Urinary bladder (tissue), 4 donors: ENCODE measurements at places on chromosomes 1 and 21. TPM values are rescaled to one million over a fixed set of nuclear protein-coding genes. Genes with fewer than 3 reads are reported as not detected.

DNA sequence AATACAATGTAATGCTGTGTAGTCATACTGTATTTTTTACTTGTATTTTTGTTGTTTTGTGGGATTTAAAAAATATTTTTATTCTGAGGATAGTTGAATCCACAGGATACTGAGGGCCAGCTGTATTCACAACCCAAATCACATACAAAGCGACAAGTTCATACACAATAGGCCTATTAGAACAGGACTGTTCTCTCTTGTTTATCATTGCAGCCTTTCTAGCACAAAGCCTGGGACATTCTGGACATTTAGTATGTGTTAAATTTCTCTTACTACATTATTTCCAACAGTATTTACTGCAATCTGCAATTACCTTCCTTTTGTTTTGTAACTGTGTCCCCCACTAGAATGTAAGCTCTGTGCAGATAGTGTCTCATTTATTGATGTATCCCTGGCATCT lies 65.4 kb downstream of the SLC35A3 start:
- no peak for DNase-seq

DNA sequence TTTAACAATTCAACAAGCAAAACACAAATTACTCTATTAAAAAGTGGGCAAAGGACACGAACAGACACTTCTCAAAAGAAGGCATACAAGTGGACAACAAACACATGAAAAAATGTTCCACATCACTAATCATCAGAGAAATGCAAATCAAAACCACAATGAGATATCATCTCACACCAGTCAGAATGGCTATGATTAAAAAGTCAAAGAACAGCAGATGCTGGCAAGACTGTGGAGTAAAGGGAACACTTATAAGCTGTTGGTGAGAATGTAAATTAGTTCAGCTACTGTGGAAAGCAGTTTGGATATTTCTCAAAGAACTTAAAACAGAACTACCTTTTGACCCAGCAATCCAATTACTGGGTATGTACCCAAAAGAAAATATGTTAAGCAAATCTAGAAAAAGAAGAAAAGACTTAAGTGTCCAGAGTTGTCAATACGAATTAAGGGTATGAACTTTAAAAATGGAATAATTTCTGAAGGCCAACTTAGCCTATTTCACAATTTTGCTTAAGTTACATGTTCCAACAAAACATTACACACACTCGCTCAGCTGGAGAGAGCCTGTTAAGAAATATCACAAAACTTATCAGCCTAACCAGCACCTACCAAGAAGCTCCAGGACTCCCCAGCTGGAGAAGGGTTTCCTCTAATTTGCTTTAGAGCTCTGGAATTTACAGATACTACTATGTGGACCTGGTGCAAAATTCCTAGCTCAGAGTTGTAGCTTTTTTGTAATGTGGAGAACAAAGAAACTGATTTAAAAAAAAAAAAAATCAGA lies 232.1 kb downstream of the DUSP10 start:
- no peak for DNase-seq

ZNF691 gene
- 10.3 TPM for total RNA-seq

GRCh38 chr1:7302126-7302525 lies 469.0 kb upstream of the VAMP3 start:
- DNase-seq, result no peak

- peak; percentile 58 for DNase-seq
These were observed 4.0 kb upstream of the PEX10 start for GRCh38 chr1:2416403-2416802.

GRCh38 chr1:40789661-40790430 lies 6.3 kb downstream of the KCNQ4 start:
- no peak for DNase-seq

FCRL2 gene
- 0.26 TPM for total RNA-seq

GRCh38 chr1:90162216-90162615 lies 167.3 kb downstream of the ZNF326 start:
- DNase-seq, result no peak

HLX gene
- 12.9 TPM for total RNA-seq

DNA sequence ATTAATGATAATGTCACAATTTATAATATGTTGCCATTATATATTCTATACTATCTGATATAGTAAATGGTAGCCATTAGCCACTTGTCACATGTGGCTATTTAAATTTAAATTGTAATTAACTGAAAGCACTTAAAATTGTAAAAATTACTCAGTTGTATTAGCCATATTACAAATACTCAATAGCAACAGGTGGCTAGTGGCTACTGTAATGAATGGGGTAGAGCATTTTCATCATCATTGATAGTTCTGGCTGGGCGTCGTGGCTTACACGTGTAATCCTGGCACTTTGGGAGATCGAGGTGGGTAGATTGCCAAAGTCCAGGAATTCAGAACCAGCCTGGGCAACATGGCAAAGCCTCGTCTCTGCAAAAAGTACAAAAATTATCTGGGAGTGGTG lies 16.5 kb downstream of the ZBTB37 start:
- no peak for DNase-seq

SMIM11 gene
- 17.3 TPM for total RNA-seq

DNA sequence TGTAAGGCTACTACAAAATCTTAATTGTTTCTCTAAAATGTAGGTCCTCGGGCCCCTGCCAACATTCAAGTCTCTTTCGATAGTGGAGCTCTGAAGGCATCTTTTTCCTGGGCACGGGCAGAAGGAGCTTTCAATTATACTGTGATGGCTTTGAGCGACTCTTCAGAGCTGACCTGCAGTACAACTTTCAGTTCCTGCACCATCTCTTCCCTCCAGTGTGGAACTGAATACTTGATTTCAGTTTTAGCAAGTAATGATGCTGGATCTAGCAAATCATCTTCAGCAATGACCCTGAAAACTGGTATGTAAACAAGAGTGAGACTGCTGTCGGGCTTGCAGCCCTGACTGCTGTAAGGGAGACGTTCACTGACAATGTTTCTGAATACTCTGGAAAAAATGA lies 9.6 kb downstream of the FNDC7 start:
- no peak for DNase-seq

GRCh38 chr21:35482096-35482495 lies 433.0 kb upstream of the RUNX1 start:
- DNase-seq, result no peak

DNA sequence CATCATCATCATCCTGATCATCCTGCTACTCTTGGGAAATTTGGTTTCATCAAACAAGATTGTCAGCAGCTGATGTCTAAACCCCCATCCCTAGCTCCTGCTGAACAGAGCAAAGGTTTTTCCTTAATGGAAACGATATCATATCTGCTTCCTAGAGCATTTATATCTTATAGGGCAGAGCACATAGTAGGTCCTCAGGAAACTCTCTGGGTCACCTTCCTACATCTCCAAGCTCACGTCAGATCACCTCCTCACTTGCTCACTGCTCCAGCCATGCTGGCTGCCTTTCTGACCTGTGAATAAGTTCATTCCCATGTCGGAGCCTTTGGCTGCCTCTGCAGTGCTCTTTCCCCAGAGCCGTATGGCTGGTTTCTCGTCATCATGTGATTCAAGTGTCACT lies 10.4 kb downstream of the FBXO2 start:
- no peak for DNase-seq

DNA sequence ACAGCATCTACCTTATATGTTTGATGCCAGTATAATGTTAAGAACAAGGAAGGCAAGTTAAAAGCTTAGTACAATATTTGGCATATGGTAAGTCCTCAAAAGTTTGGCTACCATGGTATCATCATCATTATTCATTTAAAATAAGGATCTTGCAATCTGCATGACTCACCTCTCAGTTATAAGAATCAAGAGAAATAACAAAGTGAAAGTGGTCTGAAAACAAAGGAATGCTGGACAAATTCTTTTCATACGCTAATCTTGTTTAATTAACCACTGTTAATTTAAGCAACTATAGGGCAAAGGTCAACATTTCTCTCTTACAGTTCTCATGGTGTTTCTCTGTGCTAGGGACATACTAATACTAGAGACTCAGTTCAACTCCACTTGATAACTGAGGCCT lies 13.0 kb upstream of the CLDN19 start:
- no peak for DNase-seq

KDM1A gene
- 86.0 TPM for total RNA-seq

LRP8 gene
- 3.8 TPM for total RNA-seq

GRCh38 chr1:228987286-228987685 lies 252.0 kb downstream of the RHOU start:
- DNase-seq, result no peak

GRCh38 chr21:35211782-35212181 lies 162.7 kb upstream of the RUNX1 start:
- DNase-seq, result no peak

DNA sequence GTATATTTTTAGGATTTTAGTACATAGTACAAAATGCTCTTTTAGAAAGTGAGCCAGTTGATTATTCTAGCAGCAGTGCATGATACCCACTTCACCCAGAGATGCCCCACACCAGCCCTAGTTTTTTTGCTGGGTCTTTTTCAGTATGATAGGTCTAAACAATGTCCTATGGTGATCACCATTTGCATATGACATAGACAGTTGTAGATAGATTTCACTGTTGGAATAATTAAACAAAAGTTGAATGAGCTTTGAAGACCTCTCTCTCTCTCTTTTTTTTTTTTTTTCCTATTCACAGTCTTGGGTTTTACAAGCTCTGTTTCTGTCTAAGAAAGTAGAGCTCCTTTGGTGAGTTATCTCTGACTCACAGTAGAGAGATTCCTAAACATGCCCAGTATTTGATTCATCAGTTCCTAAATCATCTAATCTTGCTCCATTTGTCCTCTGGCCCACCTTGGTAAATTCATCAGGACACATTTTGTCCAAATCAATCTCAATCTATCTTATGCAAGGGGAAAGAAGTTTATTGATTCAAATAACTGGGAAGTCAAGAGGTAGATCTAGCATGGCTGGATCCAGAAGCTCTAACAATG lies 44.7 kb upstream of the VAV3 start:
- DNase-seq, result no peak

PHGDH gene
- 51.3 TPM for total RNA-seq

EXO1 gene
- 7.9 TPM for total RNA-seq

OR2G6 gene
- total RNA-seq, result not detected

DNA sequence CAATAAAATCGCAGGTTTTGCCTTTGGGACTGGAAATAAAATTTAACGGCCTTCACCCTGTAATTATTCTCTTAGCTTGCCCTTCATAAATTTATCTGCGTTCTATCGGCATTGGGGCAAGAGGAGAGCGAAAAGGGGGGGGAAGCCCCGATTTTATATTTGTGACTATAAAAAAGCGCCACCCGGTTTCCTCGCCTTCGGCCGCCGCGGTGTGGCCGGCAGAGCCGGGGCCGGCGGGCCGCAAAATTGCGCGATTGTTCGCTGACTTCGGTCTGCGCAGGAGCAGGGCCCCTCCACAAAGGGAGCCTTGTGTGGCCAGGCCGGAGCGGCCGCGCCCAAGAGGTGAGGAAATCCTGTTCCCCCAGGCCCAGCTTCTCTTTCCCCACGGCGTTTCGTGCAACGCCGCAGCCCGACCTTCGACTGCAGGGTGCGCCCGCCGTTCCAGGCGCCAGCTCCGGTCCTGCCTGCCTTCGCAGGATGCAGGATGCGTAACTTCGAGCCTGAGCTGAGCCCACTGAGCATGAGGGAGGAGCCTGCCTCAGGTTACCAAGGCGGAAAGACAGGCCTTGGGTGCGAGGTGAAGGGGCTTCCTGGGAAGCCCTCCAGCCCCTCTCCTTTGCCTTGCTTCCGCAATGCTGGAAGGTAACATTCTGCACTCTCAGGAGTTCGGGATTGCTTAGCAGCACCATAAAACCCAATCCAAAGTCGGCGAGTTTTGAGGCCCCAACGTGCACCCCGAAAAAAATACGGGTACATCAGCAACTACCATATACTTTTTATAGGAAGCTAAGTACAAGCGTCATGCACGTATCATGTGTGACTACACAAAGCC lies 4.9 kb upstream of the TBX15 start:
- DNase-seq, result no peak

- no peak for DNase-seq
These were observed 45.7 kb upstream of the PAXBP1 start for GRCh38 chr21:32817208-32817607.

GRCh38 chr1:147577033-147577773 lies 35.9 kb downstream of the BCL9 start:
- DNase-seq, result no peak

TEDDM1 gene
- not detected for total RNA-seq

- DNase-seq, result no peak
These were observed 703 bp downstream of the ERI3 start for GRCh38 chr1:44354268-44354839.

DNA sequence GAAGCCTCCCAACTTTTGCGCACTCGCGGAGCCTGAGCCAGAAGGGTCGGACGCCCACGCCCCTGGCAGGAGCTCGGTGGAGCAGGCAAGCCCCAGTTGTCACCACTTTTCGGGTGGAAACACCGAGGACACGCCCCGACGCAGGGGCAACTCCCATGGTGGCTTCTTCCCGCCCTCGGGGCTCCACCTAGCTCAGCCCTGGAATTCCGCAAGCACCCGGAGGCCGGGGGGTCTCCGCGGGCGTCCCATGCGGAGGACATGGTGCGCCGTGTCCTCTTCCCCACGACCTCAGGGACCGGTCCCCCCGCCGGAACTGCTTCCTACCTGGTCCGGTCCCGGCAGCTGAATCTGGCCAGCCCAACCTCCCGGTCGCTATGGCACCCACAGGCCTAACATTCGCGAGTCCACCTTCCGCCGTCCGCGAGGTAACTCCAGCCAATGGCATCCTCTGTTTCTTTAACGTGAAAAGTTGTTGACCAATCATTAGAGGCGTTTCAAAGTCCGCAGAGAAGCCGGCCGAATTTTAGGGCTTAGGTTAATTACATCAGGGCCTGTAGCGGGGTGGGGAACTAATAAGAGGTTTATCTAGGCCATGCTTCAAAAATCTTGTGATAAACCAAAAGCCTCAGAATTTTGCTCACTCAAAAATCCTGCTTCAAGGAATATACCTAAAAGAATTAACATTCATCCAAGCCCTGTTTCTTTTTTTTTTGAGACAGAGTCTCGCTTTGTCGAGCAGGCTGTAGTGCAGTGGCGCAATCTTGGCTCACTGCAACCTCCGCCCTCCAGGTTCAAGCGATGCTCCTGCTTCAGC lies at the start of gene STPG1:
Gene STPG1 (minus strand): TSS at position 433 of the 814 bp plus-strand sequence. CDS start 12,394 bp downstream, outside the sequence.
- peak; percentile 76 for DNase-seq

- DNase-seq, result no peak
These were observed 198.7 kb downstream of the ZC3H11B start for GRCh38 chr1:219414250-219414649.
